ENCODE measurements at places on chromosomes 1 and 21.

GRCh38 chr1:59750328-59751003 is 64.3 kb upstream of the HOOK1 start:
- peak; percentile 95 for DNase-seq

- no peak for DNase-seq
Measured at GRCh38 chr1:201631037-201631436, 92.1 kb downstream of the NAV1 start.

- no peak for DNase-seq
Measured at GRCh38 chr1:167249702-167250101, 29.0 kb downstream of the POU2F1 start.

DNA sequence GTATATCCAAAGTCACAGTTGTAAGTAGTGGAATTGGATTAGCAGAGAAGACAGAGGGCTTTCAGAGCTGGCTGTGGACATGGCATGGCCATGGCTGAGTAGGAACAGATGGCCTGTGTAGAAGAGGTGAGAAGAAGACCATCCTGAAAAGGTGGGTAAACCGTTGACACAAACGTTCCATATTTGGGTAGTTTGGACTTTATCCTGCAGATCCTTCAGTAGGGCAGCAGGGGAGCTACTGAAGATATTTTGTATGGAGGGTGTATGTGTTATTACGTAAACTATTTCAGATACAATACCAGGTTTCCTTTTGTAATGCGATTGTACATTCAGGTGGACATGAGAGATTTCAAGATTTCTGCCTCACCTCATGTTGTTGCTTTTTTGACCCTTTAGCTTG is 1.6 kb downstream of the UTP11 start:
- DNase-seq = no peak

- DNase-seq = peak; percentile 63
Measured at GRCh38 chr1:244436336-244437085, 15.2 kb downstream of the ADSS2 start.

DNA sequence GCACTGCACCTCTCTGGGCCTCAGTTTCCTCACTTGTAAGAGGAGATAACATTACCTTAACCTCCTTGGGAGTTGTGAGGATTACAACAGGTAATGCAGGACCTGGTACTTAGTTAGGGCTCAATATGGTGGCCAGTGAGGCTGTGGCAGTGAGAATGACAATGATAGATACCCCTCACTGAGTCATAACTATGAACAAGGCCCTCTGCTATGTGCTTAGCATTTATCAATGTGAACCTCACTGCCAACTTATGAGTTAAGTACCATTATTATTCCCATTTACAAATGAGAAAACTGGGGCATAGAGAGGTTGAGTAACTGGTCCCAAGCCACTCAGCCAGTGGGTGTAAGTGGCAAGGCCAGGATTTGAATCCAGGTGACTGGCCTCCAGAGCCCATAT is 64.4 kb downstream of the HMGB4 start:
- DNase-seq = no peak

GRCh38 chr21:34852448-34852847 is 183.7 kb downstream of the CLIC6 start:
- no peak for DNase-seq

GRCh38 chr21:28821276-28822122 is 171.2 kb downstream of the LTN1 start:
- no peak for DNase-seq

DNA sequence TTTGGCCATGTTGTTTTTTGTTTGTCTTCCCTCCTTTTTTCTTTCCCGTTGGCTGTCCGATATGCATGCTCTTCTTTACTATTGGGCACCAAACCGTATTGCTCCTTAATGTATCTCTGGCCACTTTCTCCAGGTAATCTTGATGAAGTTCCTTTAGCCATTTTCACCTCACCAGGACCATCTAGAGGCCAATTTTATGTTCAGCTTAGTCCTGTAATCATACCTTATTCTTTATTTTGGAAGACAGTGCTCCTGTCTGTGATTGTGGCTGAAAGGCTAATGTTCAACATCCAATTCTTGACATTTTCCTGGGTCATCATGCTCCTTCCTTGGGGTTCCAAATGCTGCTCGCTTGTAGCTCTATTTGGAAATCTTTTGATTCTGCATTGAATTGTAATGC is 169.5 kb downstream of the S1PR1 start:
- no peak for DNase-seq

DNA sequence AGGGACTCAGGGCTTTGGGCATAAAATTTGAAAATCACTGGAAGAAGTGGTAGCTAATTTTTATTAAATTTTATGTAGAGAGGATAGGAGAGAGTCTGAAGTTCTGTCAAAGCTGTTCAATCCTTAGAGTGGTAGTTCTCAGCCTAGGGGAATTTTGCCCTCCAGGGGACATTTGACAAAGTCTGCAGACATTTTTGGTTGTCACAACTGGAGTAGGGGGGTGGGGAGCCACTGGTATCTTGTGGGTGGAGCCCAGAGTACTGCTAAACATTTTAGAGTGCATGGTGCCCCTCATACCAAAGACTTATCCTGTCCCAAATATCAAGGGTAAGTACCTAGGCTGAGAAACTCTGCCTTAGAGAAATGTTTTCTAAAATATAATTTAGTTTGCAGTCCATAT is 30.2 kb downstream of the RASAL2 start:
- DNase-seq = no peak

DNA sequence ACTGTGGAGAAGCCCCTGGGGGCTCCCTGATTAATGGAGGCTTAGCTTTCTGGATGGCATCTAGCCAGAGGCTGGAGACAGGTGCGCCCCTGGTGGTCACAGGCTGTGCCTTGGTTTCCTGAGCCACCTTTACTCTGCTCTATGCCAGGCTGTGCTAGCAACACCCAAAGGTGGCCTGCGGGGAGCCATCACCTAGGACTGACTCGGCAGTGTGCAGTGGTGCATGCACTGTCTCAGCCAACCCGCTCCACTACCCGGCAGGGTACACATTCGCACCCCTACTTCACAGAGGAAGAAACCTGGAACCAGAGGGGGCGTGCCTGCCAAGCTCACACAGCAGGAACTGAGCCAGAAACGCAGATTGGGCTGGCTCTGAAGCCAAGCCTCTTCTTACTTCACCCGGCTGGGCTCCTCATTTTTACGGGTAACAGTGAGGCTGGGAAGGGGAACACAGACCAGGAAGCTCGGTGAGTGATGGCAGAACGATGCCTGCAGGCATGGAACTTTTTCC is 24.8 kb downstream of the PCSK9 start:
- DNase-seq = peak; percentile 17

DNA sequence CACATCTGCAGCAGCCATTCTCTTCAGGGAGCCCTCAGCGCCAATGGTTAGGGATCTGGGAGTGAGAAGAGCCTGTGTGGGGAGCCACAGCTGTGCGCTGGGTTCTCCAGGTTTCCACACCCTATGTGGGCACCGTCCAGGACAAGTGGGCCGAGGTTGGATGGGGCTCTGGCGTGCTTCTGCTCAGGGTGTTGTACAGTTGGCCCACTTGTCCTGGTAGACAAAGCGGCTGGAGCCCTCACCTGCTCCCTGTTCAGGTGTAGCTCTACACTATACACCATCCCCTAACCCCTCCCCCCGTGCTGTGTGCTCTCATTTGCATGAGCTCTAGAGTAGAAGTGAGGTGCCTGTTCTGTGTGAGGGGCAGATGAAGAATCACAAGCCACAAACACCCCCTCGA is 12.2 kb downstream of the SH3BP5L start:
- DNase-seq = no peak

Data from bronchial epithelial cell (primary cell).